Kidney (tissue), 22 donors: ENCODE measurements at places on chromosomes 12 and 14. TPM values are rescaled to one million over a fixed set of nuclear protein-coding genes. Genes with fewer than 3 reads are reported as not detected.

DNA sequence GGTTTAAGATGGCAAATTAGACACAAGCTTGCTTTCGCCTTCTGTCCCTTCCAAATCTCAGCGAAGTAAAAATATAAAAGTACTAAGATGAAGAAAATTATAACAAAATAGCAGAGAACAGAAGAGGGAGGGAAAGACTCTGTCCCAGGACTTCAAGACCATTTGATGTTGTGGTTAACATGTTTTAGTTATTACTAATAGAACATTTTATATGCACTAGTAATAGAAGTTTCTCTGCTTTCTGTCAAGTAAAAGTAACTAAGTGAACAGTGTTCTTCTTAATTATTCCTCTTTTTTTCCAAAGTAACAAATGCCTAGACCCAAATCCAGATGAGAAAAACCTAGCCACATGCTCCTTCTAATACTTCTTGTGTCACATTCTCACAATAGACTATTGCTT is 85.1 kb upstream of the DAAM1 start:
- no peak for DNase-seq

GRCh38 chr12:108167974-108168373 is 38.9 kb downstream of the WSCD2 start:
- DNase-seq = no peak

The CCDC88C gene
- 6.6 TPM for polyA plus RNA-seq

The CCDC175 gene
- polyA plus RNA-seq = not detected

GRCh38 chr12:108637222-108637971 is 3.7 kb upstream of the SELPLG start:
- no peak for DNase-seq

The EEA1 gene
- polyA plus RNA-seq = 2.5 TPM

DNA sequence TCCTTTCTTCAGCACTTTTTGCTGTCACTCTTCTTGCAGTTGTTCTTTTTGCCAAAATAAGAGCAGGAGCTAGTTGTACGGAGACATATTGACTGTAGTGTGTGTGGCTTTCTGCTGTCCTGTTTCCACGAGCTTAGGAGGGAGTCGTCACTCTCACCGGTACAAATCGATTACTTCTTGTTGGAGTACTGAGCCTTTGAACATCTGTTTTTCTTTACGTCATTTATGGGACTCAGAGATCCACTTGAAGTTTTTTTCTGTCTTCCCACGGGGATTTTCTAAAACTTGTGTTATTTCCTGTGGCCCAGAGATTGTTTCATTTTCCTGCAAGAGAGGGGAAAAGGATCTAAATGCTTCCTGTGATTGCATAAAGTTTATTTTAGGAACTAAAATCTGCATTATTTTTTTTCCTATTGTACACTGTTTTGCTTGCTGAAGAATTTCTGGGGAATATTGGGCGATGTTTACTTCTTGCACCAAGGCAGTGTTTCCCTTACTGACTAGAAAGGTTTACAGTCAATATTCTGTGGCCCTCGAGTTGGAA is 199.8 kb upstream of the ARHGAP5 start:
- no peak for DNase-seq

GRCh38 chr12:130983328-130984017 is 29.8 kb downstream of the ADGRD1 start:
- no peak for DNase-seq

- DNase-seq = no peak
Observed at GRCh38 chr14:106681568-106681967, 1155.2 kb downstream of the TMEM121 start.

- no peak for DNase-seq
Observed at GRCh38 chr12:6106218-6106617, 18.3 kb downstream of the VWF start.

- no peak for DNase-seq
Observed at GRCh38 chr12:131223171-131223761, 269.6 kb downstream of the ADGRD1 start.

DNA sequence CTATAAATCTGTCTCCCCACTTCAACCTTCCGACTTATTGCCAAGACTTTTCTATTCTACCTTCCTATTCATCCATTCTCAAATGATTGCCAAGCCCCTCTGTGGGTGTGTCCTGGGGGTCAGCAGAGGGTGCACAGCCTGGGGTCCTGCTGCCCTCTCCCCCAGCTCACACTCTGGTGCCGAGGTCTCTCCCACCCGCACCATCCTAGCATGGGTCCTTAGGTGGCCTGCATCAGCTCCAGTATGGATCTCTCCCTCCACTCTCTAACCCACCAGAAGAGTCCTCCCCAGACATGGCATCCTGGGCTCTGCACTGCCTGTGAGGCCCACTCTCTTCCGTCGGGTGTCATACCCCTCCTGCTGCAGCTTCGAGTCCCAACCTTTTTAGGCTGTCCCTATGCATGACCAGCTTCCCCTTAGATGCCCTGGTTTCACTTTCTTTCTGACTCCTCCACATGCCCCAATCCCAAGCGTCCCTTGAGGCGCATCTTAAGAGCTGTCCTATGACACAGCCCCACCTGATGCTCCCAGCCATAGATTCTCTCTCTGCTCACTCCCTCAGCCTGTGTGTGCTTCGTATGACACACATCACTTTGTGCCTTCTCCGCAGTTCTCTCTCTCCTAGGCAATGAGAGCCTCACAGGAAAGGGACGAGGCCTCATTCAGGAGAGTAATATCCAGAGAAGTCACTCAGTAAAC is 43.9 kb downstream of the GIT2 start:
- no peak for DNase-seq

- DNase-seq = no peak
Observed at GRCh38 chr12:47650469-47650868, 55.4 kb downstream of the RPAP3 start.

GRCh38 chr14:35963209-35963608 is 137.1 kb downstream of the BRMS1L start:
- no peak for DNase-seq

DNA sequence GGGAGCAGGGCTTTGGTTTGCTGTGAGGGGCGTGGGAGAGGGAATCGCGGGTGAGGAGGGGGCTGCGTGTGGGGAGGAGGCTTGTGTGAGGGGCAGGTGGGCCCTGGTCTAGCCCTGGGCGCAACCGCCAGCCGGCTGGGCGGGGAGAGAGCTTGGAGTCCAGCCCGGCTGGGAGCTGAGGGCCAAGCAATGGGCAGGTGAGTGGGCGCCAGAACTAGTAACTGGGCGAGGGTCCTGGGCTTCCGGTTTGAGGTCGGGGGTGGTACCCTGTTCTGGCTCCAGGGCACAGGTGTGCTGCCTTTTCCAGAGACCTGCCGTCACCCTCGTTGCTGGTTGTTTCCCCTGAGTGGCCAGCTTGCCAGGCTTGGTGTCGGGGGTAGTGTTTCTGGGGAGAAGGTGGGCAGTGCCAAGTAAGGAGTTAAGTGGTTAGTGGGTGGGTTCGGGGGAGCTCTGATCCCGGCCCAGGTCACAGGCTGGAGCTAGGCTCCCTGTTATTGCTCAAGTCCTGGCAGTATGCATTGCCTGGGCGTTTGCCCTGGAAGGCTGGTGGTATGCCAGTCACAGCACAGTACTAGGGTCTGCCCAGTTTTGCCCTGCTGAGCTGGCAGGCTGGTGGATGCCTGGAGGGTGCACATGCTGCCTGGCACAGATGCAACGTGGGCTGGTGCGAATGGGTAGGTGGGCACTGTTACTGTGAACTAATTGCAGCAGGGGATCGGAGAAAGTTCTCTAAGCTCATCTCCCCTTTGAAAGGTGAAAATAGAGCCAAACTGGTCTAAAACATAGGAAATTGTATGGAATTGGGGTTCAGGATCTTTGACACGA is 683 bp downstream of the CIPC start:
- DNase-seq = no peak

DNA sequence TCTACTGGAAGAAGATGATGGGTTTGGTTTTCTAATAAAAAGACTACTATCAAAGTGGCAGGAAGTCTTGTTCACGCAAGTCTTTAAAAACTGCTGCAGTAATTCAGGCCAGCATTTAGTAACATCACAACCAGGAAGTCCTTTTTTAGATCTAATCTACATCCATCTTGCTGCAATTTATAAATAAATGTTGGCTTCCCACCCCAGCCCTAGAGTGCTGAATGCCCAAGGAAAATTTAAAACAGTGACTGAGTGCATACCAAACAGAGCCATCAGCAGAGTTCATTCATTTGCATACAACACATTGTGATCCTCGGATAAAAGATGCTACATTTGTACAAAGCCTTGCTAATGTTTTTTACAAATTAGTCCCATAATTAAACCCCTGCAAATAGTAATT is 72.1 kb downstream of the PHLDA1 start:
- DNase-seq = no peak

DNA sequence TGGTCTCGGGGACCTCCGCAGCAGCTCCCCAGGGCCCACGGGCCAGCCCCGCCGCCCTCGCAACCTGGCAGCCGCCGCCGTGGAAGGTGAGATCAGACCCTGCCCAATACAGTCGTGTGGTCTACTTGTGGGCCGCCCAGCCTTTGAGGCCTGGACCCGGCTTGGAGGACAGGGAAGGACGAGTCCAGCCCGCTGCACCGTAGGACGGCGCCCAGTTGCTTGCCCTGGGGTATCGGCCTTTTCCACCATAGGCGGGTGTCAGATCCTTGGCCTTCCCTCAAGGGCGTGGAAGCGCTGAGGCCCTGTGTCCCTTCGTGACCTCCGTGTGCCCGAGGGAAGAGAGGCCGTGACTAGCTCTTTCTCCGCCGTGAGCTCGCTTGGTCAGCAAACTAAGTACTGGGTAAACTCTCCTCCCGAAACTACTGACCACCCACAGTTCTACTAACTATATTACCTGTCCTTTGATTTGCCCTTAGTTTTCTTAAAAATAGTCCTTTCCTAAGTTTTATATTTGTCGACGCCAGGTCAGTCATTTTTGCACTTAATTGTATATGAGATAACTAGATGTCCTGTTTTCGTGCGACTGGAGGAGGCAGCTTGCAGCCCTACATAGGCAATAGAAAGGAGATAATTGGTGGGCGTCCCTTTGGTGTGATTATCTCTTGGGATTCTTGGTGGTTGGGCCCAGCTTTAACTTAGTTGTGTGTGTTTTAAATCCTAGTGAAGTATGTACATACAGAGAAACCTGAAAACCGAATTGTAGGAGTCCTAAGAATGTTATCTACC is 757 bp downstream of the SLC25A3 start:
- DNase-seq = peak; percentile 89

The CEP128 gene
- polyA plus RNA-seq = 0.43 TPM

- no peak for DNase-seq
Observed at GRCh38 chr14:23183158-23183470, 346 bp downstream of the SLC7A8 start.

The GPR132 gene
- polyA plus RNA-seq = 0.17 TPM

- DNase-seq = no peak
Observed at GRCh38 chr12:2835691-2836403, 1.0 kb upstream of the NRIP2 start.

The KRT2 gene
- polyA plus RNA-seq = not detected

DNA sequence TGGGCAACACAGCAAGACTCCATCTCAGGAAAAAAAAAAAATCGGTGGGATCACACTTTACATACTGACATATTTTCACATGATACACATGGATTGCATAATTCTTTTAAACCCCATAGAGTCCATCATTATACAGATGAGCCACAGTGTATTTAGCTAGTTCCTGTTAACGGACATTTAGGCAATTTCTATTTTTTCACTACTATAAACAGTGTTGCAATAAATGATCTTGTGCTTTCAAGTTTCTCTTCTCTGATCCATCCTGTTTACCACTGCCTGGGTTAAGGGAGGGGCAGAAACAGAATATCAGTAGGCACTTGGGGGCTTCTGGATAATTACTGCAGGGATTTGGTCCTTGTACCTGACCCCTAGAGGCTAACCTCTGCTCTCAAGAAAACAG is 43.4 kb upstream of the SPTLC2 start:
- DNase-seq = no peak

DNA sequence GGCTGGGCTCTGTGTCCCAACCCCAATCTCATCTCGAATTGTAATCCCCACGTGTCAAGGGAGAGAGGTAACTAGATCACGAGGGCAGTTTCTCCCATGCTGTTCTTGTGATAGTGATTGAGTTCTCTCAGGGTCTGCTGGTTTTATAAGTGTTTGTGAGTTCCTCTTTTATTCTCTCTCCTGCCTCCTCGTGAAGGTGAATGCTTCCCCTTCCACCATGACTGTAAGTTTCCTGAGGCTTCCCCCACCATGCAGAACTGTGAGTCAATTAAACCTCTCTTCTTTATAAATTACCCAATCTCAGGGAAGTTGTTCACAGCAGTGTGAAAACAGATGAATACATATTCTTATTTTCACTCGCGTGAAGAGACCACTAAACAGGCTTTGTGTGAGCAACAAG is 148.2 kb downstream of the TMEM30B start:
- DNase-seq = no peak

DNA sequence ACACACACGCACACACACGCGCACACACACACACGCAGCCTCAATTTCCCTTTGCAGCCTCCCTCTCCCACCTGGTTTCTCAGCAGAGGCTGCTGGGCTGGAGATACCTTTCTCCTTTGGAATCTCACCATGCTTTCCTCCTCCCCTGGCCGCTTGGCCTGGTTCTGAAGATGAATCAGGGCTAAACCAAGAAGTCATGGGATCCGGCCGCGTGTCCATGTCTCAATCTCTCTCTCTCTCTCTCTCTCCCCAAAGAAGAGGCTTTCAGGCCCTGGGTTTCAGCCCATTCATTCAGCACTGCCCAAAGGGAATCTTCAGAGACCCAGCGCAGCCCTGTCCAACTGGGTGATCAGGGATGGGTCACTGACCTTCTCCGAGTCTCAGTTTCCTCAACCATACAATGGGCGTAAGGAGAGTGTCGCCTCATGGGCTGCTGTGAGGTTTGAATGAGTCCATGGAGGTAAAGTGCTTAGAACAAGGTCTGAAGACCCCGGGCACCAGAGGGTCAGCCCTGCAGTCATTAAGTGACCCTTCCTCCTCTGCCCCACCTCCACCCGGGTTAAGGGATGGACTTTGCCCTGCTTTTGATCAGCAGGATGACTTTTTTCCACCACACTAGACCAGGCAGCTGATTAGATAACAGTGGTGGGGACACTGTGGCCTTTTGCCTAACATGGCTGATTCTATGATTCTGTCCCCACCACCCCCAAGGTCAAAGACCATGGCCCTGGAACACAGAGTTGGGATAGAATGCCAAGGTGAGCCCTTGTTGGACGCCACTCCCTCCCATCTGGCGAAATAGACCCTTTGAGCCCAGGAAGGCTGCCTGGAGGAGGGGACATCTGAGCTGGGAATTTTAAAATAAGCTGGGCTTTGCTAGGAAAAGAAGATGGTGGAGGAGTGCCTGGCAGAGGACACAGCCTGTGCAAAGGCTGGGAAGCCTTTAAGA is 42.1 kb downstream of the SCARB1 start:
- DNase-seq = no peak
